HCT116 (cell line): ENCODE measurements at places on chromosomes 13 and 19. TPM values are rescaled to one million over a fixed set of nuclear protein-coding genes. Genes with fewer than 3 reads are reported as not detected.
A peak's percentile ranks its signal among the peaks of the same experiment; 100 is the strongest.

DNA sequence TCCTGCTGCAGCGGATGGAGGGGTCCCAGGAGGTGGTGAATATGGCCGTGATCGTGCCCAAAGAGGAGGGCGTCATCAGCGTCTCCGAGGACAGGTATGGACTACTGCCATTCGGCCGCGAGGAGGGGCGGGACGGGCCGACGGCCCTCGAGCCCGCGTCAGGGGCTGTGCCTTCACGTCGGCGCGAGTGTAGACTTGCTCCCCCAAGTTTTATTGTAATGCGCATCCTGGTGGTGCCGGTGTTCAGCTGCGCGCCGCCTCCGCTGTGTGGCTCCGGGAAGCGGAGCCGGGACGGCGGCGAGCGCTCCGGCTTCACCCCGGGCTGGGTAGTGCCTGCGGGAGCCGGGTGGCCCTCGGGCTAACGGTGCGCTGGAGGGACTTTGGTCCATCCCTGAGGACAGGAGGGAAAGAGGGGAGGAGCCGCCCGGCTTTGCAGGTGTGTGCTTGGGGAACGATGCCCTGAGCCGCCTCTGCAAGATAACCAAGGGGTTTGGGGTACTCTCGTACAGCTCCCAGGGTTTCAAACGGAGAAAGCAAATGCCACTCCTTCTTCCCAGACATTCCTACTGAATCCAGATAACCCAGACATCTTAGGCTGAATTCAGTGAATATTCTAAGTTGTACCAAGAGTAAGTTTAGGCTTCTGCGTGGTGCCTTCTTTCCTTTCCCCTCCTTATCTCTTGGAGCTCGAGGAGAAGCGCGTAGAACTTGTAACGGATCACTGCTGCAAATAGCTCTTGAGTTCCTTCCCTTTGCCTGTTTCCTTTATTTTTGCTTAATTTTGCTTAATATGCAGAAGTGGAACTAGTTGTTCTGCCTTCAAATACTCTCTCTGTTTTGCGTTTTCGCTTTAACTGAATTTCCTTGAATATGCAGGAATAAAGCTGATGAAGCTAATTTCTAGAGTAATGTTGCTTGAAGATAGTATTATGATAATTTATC, 740 bp downstream of the WDFY2 start:
- peak overlapping the region; percentile 89 for H3K4me3 ChIP-seq
- H3K27me3 ChIP-seq = no peaks in the 10 kb centered on the region
- DNase-seq = peak; percentile 23
- peaks cover 18% of the 10 kb centered on the region for H3K4me1 ChIP-seq
- peak overlapping the region; percentile 83 for H3K27ac ChIP-seq

Gene ERVV-1
- not detected for total RNA-seq

Gene B3GNT8
- total RNA-seq = not detected

Gene FLT1
- total RNA-seq = 0.25 TPM

DNA sequence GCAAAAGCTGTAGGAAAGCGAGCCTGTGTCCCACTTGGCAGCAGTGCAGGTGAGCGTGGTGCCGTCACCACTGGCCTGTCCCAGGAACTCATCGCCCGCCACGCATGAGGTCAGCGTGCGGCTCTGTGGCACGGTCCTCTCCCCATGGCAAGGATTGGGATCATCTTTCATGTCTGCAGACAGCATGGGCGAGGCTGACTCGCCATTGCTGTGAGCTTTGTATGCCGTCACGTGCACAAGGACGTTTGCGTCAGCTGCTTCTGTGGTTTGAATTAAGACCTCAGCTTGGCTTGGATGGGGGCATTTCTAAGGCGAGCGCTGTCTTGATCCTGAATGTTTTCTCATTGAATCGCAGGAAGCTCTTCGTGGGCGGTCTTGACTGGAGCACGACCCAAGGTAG, 9.8 kb downstream of the DAZAP1 start:
- H3K4me1 ChIP-seq = peaks cover 19% of the 10 kb centered on the region; the same call in 1 of the 2 replicates
- no peak for DNase-seq
- no peak overlapping the region for H3K4me3 ChIP-seq
- H3K36me3 ChIP-seq = peaks cover 28% of the 10 kb centered on the region

DNA sequence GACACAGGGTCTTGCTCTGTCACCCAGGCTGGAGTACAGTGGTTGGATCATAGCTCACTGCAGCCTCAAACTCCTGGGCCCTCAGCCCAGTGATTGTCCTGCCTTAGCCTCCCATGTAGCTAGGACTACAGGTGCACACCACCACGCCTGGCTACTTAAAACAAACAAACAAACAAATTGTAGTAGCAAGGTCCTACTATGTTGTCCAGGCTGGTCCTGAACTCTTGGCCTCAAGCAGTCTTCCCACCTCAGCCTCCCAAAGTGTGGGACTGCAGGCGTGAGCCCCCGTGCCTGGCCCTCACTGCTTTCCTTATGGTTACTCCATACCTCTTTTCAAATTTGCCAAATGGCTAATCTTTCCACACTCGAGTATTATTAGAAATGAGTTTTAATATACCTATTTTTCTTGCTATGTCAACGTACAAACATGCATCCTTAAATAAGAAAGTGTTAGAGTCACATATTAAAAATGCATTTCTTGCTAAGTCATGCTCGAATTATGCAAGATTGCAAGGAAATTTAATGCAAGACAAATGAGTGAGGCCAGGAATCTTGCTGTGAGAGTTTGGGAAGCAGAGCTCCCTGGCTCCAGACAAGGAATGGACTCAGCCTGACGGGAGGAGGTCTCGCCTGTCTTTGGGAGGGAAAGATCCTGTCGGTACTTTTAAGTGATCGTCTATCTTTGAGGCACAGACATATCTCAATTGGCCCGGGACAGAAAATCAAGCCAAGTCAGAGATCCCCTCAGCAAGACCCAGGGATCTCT, 39.4 kb downstream of the RFX2 start:
- no peak overlapping the region for H3K4me3 ChIP-seq
- no peaks in the 10 kb centered on the region for H3K4me1 ChIP-seq
- no peaks in the 10 kb centered on the region for H3K27me3 ChIP-seq
- DNase-seq = no peak
- H3K36me3 ChIP-seq = no peaks in the 10 kb centered on the region

- H3K27me3 ChIP-seq = no peaks in the 10 kb centered on the region
- DNase-seq = no peak
- no peaks in the 10 kb centered on the region for H3K4me1 ChIP-seq
- H3K27ac ChIP-seq = no peak overlapping the region
- H3K36me3 ChIP-seq = no peaks in the 10 kb centered on the region
Measured at GRCh38 chr19:33505148-33505547, 16.4 kb downstream of the PEPD start.

Gene MAB21L1
- not detected for total RNA-seq

Gene DIRAS1
- total RNA-seq = 33.7 TPM

DNA sequence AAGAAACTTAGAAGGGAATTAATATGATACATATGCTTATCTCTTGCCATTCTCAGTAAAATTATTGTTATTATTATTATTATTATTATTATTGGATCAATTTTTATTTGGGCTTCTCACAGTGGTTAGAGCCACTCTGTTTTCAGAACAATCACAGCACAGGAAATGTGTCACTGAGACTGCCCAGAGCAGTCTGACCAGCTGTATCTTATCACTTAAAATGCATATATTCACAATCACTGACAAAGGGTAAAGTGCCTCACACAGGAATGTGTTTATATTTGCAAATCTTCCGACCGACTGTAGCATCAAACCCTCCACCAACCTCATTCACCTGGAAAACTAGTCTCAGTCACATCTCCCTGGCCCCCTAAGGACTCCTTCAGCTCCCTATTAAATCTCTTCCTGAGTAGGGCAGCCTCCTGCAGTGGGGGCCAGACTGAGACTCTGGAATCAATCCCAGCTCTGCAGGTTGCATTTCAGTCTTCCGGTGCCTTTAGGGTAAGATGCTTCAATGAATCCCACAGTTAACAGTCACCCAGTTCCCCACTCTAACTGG, 738.3 kb upstream of the SLITRK5 start:
- H3K27ac ChIP-seq = no peak overlapping the region
- DNase-seq = no peak
- H3K4me1 ChIP-seq = no peaks in the 10 kb centered on the region
- H3K27me3 ChIP-seq = no peaks in the 10 kb centered on the region

- H3K4me1 ChIP-seq = peaks cover 3% of the 10 kb centered on the region
- peaks cover 48% of the 10 kb centered on the region; the same call in 1 of the 2 replicates for H3K36me3 ChIP-seq
- H3K27me3 ChIP-seq = no peaks in the 10 kb centered on the region
- H3K27ac ChIP-seq = no peak overlapping the region
Measured at GRCh38 chr13:113498905-113499304, 8.4 kb upstream of the DCUN1D2 start.

DNA sequence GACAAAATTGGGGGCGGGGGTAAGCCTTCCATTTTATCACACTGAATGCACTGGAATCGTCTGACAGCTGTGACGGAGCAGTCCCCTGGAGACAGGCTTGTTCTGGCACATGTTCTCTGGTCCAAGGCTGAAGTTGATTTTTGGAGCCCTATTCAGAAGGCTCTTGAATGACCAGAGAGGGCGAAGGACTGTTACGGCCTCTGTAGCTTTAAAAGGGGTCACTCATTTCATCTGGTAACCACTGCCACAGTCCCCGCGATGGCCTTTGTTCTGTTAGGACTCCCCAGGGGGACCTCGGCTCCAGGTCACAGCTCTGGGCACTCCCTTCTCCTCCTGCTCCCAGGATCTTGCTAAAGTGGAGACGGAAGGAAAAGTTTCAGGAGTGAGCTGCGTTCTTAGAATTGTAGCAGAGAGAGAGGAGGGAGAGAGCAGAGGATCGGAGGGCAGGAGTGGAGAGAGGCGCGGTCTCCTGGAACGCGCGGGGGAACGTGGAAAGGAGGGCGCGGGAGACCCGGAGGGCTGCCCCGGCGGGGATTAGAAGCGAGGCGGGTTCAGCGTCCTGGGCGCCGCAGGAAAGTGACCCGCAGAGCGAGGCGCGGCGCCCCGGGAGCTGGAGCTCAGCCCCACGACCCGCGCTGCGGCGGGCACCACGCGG, 134.3 kb upstream of the MYO16 start:
- no peak overlapping the region for H3K27ac ChIP-seq
- DNase-seq = no peak
- H3K36me3 ChIP-seq = no peaks in the 10 kb centered on the region
- no peak overlapping the region for H3K4me3 ChIP-seq
- no peaks in the 10 kb centered on the region for H3K27me3 ChIP-seq

Gene RNF17
- total RNA-seq = not detected

- no peaks in the 10 kb centered on the region for H3K4me1 ChIP-seq
- H3K36me3 ChIP-seq = peaks cover 13% of the 10 kb centered on the region
- no peak overlapping the region for H3K27ac ChIP-seq
- H3K4me3 ChIP-seq = no peak overlapping the region
Measured at GRCh38 chr13:41077475-41077874, 16.2 kb downstream of the WBP4 start.

Gene PLEKHF1
- total RNA-seq = 5.5 TPM

DNA sequence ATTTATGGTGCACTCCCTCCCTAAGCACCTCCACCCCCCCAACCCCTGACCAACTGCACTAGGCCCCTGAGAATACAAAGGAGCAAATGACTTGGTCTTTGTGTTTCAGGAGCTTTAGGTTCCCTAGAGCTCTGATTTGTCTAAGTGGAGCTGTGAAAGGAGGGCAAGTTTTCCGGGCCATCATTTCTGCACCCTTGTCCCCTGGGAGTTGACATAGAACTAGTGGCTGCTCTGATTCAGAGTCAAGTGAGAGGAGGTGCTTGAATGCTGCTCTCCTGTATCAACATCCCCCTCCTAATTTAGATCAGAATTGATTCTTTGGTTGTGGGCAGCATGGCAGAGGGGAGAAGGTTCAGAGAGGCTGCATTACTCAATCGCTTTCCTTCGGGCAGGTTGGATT, 391.6 kb downstream of the KCNRG start:
- DNase-seq = no peak
- H3K4me3 ChIP-seq = no peak overlapping the region
- peaks cover 17% of the 10 kb centered on the region for H3K4me1 ChIP-seq
- no peak overlapping the region for H3K27ac ChIP-seq
- no peaks in the 10 kb centered on the region for H3K27me3 ChIP-seq

Gene WIZ
- total RNA-seq = 28.4 TPM

Gene TEX30
- total RNA-seq = 22.3 TPM

DNA sequence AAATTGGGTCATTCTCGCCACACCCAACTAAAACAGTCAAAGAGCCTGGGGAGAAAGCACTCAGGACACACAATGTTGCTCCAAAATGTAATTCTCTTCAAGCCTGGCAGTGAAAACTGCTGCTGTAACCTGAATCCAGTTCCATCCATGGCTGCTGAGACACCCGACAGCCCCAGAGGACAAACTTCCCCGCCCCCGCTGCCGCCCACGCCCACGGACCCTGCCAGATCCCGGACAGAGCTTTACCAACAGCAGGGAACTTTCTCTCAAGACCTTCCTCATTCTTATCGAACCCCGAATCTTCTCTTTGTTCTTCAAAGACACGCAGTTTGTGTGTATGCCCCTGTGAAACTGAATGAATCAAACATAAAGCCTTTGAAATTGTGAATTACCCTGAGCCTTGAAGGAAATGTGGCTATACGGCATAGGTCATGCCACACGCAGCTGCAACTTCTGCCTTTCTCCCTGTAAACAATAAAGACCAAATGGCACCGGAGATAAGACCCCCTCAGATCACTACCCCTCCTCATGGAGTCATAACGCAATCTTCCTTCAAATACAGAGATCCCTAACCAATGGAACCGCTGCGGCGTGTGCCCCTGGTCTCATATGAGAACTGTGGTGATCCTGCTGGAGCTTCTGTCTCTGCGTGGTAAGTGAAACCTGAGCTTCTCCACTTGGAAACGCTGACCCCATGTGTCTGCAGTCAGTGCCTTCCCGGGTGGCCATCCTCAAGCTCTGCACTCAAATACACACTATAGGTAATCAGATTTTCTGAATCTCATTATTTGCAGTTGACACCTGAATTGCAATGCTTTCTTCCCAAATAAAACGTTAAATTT, 4.8 kb upstream of the LAMP1 start:
- peak overlapping the region; percentile 33 for H3K4me3 ChIP-seq
- DNase-seq = no peak
- peaks cover 8% of the 10 kb centered on the region; the same call in 1 of the 2 replicates for H3K27me3 ChIP-seq
- H3K27ac ChIP-seq = no peak overlapping the region
- peaks cover 21% of the 10 kb centered on the region for H3K4me1 ChIP-seq
- H3K36me3 ChIP-seq = no peaks in the 10 kb centered on the region

DNA sequence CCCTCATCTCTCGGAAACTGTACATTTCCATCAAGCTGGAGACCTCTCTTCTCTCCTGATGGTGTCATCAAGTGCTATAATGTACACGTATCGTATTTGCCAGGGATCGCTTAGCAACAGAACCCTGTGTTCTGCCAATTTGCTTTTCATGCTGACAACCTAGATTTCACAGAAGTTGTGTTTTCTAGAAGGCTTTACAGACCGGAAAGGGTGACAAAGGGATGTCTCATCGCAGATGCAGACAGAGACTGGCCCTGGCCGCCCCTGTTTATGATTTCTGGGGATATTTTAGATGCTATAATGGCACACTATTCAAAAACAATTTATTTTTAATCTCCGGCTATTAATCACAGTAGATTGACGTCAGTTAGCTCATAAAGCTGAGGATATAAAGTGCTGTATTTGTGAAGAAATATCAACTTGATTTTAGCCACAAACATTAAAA, 291.4 kb downstream of the IRS2 start:
- H3K36me3 ChIP-seq = no peaks in the 10 kb centered on the region
- no peak overlapping the region for H3K27ac ChIP-seq
- DNase-seq = no peak
- no peaks in the 10 kb centered on the region for H3K27me3 ChIP-seq

GRCh38 chr19:36136964-36137686, 2.7 kb upstream of the CAPNS1 start:
- no peaks in the 10 kb centered on the region for H3K27me3 ChIP-seq
- DNase-seq = peak; percentile 77
- peaks cover 85% of the 10 kb centered on the region for H3K4me1 ChIP-seq
- peak overlapping the region; percentile 98 for H3K27ac ChIP-seq
- peak overlapping the region; percentile 55 for H3K4me3 ChIP-seq

Gene SMIM17
- total RNA-seq = not detected

Gene SULT2A1
- total RNA-seq = 0.27 TPM
